ENCODE measurements at places on chromosomes 5 and 9.
A peak's percentile ranks its signal among the peaks of the same experiment; 100 is the strongest.

DNA sequence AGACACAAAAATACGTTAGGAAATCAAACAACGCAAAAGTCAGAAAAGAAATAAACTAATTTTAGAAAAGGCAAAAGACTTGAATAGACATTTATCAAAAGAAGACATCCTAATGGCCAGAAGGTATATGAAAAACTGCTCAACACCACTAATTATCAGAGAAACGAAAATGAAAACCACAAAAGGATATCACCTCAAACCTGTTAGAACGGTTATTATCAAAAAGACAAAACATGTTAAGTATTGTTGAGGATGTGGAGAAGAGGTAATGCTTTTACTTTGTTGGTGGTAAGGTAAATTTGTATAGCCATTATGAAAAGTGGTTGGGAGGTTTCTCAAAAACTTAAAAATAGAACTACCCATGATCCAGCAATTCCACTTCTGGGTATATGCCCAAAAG lies 230.0 kb upstream of the RGMB start:
- DNase-seq = no peak

GRCh38 chr9:84212246-84212645 lies 128.3 kb downstream of the SLC28A3 start:
- no peak for DNase-seq

DNA sequence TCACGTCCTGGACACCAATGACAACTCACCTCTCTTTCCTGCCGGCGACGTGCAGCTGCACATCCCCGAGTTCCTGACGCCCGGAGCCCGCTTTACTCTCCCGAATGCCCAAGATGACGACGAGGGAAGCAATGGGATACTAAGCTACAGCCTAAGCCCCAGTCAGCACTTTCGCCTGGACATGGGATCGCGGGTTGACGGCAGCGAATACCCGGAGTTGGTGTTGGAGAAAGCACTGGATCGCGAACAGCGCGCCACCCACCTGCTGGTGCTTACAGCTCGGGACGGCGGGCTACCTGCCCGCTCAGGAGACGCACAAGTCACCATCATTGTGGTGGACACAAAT lies 1.1 kb downstream of the PCDHAC1 start:
- no peak for DNase-seq

DNA sequence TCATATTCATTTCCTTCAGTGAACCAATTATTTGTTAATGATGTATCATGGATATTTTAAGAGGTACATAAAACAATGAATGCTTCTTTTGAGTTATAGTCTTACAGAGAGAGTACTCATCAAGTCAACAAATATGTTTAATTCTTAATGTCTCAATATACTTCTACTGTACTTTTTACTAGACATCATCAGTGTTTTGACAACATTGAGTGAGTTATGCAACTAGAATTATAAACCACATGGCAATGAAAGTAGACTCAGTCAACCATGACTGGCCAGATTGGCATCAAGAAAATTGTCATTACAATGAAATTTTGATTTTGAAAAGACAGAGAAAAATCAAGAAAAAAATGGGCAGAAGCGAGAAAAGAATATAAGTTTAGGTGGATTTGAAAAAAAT lies 1248.1 kb upstream of the CDH18 start:
- DNase-seq = no peak

DNA sequence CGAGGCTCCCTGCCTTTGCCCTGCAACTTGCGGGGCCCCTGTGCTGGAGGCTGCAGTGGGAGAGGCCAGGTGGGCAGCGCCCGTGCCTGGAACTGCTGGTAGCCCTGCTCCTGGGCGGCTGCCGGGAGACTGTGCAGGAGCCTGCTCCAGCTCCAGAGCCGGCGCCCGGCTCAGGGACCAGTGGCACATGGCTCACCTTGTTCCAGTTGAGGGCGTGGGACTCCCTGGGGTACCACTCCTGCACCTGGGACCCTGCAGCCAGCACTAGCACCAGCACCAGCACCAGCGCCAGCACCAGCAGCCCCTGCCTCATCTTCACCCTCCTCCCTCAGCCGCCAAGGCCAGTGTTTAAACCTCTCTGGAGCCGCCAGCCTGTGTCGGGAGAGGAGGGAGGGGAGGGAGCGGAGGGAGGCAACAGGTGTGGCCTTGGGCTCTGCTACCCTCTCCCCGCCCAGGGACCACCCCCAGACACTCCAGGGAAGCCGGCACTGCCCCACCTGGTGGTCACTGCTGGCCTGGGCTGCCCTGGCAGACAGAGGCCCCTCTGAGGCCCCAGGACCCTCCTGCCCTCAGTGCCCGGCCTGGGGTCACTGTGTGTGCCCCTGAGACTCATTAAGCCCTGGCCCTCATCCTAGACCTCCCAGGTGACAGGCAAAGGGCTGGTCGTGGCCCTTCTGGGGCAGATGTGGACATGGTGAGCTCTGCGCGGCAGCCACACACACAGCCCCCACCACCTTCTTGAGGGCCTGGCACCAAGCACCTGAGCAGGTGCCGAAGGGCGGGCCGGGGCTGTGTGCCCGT lies at the start of gene LCN10:
LCN10 (minus strand) TSS at position 350 of the 801 bp plus-strand sequence; CDS start at position 313, 37 bp downstream.
- no peak for DNase-seq

DNA sequence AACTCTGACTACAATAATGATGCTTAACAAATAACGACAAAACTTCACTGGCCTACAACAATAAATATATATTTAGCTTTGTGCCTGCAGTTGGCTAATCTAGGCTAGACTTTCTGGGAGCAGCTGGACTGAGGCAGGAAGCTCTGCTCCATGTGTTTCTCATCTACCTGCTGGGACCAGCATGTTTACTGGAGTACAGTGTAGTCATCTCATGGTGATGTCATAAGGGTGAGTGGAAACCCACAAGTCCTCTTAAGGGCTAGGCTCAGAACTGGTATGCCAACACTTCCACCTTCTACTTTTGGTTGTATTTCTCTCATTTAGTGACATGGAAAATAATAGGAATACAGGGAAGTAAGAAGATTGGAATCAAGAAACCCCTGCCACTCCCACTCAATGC lies 85.7 kb upstream of the NIPBL start:
- DNase-seq = no peak

- DNase-seq = no peak
Observed at GRCh38 chr5:35819668-35820067, 37.0 kb upstream of the IL7R start.

GRCh38 chr9:80052830-80053229 lies 481.1 kb downstream of the TLE4 start:
- no peak for DNase-seq

DNA sequence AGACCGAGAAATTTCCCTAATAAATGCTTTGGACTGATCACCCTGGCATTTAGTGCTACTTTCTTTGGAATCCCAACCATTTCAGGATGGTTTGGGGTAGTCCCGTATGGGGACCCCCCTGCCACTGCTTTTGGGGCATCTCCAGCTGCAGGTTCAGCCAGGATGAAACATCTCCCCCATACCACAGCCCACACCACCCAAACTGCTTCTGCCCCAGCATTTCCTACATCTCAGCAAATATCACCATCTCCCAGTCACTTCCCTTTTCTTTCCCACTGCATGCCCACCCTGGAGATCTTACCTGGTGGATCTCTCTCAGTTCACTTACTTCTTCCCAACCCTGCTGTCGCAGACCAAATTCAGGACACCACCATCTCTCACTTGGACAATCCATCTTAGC lies 4.8 kb upstream of the P4HA2 start:
- no peak for DNase-seq

GRCh38 chr9:136616307-136616635 lies 46.4 kb upstream of the EGFL7 start:
- no peak for DNase-seq

DNA sequence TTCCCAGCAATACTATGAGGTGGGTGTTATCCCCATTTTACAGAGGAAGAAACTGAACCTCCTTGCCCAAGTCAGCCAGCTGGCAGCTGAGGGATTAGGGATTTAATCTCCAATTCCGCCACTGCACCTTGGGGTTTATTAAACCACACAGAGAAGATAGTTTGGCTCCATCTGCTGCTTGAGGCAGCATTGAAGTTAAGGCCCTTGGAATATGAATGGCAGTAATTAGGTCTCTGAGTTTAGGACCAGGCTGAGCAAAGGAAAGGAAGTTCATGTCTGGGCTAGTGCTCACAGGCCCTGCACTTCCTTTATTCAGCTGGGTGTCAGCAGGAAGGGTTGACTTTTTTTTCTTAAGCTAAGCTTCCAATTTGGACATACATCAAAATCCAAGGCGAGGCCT lies 86.9 kb upstream of the GDNF start:
- DNase-seq = no peak

DNA sequence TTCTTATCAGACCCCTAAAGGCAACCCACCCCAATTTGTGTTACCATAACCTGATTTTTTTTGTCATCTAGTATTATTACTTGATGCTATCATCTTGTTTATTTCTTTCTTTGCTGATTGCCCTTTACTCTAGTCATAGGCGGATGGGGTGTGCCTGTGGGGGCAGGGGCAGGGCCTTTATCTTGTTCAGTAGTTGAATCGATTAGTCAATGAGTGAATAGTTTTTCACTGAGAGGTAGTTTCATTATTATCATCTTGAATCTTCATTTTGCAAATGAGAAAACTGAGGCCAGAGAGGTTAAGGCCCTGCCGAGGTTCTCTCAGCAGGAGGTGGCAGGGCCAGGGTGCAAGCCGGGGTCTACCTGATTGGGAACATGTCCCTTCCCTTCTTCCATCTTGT lies 9.4 kb upstream of the GM2A start:
- no peak for DNase-seq

GRCh38 chr5:30574761-30575160 lies 618.7 kb upstream of the CDH6 start:
- DNase-seq = no peak

GRCh38 chr5:22916393-22916792 lies 63.2 kb upstream of the CDH12 start:
- DNase-seq = no peak

GRCh38 chr9:109248133-109248581 lies 72.7 kb downstream of the EPB41L4B start:
- DNase-seq = no peak

DNA sequence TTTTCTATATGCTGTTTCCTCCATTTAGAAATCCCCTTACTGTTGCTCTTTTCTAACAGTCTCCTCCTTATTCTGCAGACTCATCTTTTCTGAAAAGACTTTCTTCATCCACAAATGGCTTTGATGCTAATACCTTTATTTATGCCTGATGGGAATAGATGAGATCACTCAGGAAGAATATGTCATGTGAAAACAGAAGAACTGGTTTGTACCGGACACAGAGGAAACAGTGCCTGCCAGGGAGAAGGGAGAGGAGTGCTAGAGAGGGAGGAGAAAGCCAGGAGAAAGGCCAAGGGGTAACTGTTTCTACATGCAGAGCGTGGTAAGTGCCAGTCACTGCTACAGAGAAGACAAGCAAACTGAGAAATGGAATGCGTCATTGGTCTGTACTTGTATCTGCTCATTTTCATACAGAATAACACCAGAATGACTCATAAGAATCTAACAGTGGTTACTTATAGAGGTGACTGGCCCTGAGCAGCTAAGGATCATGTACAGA lies 45.9 kb upstream of the PJA2 start:
- no peak for DNase-seq

DNA sequence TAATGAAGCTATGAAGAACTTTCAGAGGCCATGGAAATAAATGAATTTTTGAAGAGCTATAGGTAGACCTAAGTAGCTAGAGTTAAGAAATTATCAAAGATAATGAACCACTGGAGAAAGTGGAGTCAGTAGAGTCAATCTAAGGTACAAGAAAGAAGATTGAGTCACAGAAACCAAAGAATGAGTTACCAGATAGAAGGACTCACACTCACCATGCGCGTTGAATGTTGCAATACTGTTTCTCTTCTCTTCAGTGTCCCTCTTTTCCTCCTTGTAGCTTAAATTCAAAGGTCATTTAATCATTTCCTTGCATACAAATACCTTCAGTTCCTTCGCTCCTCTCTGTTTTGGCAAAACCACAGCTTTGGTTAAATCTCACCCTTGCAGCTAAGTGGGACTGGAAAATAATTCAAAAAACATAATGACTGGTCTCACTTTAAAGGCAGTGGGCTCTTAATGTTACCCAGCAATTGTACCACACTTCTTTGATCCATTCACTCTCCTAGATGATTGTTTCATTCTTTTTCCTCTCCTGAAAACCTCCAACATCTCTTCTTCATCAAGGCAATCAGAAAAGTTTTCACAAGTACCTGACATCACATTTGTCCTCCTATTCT lies 58.3 kb downstream of the NIPBL start:
- DNase-seq = no peak

DNA sequence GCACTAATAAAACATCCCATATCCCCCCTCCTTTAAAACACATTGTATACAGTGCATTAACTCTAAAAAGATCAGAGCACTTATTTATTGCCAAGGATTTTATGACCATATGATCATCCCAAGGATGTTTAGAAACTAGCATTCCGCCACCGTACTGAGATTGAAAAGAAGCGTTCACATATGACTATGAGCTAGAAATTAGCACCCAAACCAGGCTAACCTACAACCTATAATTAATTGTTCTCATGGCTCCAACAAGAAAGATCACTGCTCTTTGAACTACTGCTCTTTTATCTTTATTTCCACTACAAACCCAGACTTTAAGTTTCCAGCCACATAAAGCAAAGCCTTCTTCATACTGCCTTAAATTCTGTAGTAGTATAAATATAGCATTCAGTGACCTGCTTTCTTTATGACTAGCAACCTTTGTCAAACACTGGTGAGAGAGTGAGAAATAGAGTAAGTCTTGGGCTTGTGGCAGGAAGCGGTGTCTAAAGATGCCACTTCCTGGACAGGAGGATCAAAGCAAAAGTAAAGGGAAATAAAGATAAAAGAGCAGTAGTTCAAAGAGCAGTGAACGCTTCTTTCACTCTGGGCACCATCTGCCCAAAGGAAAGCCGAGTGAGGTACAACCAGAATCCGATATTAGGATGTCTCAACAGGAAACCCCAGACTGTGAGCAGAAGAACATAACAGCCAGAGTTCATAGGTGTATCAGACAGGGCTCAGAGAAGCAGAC lies 151.1 kb upstream of the ERCC6L2 start:
- no peak for DNase-seq

GRCh38 chr5:91098541-91098940 lies 284.6 kb downstream of the ARRDC3 start:
- no peak for DNase-seq

DNA sequence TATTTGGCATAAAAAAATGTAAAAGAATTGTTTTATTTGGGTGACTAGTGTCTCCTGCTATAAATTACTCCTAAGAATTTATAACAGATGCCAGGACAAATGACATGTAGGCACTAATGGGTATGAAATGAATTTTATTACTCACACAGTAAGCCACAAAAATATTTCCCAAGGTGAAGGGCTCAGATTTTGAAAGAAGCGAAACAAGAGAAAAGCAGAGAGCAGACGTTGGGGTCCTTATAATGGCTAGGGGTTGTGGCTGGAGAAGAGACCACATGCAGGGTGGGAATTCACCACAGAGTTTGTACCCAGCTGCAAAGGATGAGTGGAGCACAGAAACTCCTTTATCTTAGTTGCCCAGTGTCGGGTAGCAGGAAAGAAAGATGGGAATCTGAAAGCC lies 45.0 kb upstream of the PRR16 start:
- DNase-seq = no peak

DNA sequence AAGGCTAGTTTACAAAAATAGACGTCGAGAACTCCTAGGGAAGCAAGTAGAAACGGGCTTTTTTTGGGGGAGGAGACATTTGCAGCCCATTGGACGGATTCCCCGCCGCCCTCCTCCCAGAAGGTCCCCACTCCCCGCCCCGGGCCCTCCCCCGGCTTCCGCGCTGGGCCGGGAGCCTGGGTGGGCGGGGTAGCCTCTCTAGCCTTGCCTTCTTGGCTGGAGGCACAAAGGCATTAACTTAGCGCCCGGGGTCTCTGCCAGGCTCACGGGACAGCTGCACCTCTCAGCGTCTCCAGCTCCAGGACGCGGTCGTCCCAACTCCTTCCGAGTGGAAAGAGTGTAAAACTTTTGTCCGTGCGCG lies at the start of gene DMRTA1:
DMRTA1 (plus strand) TSS at position 236 of the 361 bp plus-strand sequence. CDS start 242 bp downstream, outside the sequence.
- DNase-seq = peak; percentile 63

- DNase-seq = no peak
Observed at GRCh38 chr9:92764381-92764987, at the start of gene BICD2. BICD2 (minus strand) TSS chr9:92764833; CDS start chr9:92764744, 89 bp downstream.
